Right renal cortex interstitium (tissue), 3 donors: ENCODE measurements at places on chromosomes 4 and X. TPM values are rescaled to one million over a fixed set of nuclear protein-coding genes. Genes with fewer than 3 reads are reported as not detected.
A peak's percentile ranks its signal among the peaks of the same experiment; 100 is the strongest.

GRCh38 chr4:3873408-3874027, 107.3 kb downstream of the ADRA2C start:
- no peak for DNase-seq

DNA sequence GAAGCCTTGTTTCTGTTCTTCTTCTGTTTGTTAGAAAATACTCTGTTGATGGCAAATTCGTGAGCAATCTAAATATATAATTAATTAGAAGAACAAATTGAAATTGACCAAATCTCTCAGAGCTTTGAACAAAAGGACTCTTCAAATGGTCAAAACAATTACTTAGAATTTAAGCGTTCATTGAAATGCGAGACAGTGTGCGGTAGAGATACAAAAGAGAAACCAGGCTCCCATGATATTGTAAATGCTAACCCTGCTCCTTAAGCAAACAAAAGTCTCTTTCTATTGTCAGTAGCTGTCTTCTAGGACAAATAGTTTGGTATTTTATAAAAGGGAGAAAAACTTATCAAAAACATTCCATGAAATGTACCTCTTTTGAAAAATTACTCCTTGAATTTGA, 453.4 kb upstream of the MAGEB2 start:
- DNase-seq = no peak

DNA sequence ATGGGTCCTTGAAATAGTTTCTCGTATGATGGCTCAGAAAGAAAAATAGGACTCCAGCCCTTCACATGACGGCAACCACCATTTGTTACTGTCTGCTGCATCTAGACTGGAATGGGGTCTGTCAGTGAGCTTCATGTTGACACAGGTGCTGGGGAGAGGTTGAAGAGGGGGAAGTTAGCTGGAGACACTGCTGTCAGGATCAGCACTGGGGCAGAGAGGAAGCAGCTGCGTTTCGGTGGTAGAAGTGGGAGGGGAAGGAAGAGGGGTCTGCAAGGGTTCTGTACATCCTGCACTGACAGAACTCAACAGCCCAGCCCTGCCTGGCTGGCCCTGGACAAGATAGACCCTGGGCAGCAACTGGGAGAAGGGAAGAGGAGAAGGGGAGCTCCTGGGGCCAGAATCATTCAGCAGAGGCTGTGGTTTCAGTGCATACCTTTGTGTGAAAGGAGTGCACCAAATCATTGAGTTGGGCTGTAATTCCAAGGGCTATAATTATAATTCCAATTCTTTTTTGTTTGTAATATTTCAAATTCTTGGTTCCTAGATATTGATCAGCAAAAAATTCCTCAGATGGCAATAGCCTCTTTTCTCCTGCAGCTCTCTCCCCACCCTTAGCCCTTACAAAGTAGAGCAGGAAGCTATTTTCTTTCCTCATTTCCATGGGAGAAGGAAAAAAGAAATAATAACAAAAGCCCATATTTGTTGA, 119.4 kb upstream of the C1GALT1C1 start:
- DNase-seq = no peak

Gene KANTR
- 10.2 TPM for polyA plus RNA-seq

GRCh38 chr4:84917869-84918600, 48.5 kb downstream of the WDFY3 start:
- no peak for DNase-seq

- DNase-seq = no peak
Observed at GRCh38 chr4:151784706-151785105, 23.9 kb upstream of the GATB start.

DNA sequence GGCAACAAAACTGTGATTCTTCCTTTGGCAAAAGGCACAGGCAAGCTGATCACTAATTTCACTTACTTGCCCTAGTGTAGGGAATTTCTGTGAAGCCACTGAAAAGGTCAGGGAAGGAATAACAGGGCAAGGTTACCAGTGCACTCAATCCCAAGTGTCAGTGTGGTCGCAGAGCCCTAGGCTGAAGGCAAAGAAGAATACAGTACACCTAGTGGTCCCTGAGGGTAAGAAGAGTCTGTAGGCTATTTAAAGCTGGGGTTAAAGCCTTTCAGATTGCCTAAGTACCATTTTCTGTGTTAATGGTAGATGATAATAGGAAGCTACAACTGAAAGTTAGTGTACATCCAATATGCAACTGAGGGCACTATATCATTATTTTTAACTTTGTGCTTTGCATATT, 173.6 kb upstream of the NRK start:
- DNase-seq = no peak

GRCh38 chr4:83629945-83630721, 94.2 kb downstream of the GPAT3 start:
- no peak for DNase-seq

Gene CFAP47
- polyA plus RNA-seq = 0.52 TPM

DNA sequence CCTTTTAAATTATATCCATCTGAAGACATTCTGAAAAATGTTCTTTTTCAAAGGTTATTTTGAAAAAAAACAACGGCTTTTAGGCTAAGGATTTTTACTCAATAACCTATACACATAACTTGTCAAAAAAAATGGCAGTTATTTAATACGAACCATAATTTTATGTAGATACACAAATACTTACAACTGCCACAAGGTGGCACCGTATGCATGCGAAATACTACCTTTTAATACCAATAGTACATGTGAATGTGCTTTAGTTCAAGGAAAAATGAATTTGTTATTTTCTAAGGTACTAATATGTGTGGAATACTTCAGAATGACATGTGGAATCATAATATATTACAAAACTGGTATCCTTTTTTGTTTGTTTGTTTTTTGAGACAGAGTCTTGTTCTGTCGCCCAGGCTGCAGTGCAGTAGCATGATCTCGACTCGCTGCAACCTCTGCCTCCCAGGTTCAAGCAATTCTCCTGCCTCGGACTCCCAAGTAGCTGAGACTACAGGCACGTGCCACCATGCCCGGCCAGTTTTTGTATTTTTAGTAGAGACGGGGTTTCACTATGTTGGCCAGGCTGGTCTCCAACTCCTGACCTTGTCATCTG, 4.6 kb upstream of the MAD2L1 start:
- DNase-seq = no peak

Gene ETDA
- not detected for polyA plus RNA-seq

DNA sequence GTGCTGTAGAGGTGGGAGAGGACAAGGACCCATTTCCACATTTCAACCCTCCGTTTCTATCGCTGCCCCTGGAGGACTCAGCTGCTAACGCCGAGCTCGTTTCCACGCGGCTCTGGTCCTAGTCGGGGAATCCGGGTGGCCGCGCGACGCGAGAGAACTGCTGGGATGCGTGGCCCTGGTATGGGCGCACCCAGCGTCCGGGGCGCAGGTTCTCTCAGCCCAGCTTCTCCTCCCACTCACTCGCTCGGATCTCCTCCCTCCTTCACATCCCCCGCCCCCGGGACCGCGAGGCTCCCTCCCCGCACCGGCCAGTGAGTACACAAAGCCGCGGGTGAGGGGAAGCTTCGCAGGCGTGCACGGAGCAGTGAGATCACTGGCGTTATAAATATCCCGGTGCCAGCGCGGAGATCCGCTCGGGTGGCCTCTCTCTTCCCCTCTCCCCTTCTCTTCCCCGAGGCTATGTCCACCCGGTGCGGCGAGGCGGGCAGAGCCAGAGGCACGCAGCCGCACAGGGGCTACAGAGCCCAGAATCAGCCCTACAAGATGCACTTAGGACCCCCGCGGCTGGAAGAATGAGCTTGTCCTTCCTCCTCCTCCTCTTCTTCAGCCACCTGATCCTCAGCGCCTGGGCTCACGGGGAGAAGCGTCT, at the start of gene FGF5:
Gene FGF5, plus strand, starts transcription at position 412 of the 649 bp plus-strand sequence. Its CDS starts 161 bp downstream, at position 573.
- DNase-seq = peak; percentile 10

DNA sequence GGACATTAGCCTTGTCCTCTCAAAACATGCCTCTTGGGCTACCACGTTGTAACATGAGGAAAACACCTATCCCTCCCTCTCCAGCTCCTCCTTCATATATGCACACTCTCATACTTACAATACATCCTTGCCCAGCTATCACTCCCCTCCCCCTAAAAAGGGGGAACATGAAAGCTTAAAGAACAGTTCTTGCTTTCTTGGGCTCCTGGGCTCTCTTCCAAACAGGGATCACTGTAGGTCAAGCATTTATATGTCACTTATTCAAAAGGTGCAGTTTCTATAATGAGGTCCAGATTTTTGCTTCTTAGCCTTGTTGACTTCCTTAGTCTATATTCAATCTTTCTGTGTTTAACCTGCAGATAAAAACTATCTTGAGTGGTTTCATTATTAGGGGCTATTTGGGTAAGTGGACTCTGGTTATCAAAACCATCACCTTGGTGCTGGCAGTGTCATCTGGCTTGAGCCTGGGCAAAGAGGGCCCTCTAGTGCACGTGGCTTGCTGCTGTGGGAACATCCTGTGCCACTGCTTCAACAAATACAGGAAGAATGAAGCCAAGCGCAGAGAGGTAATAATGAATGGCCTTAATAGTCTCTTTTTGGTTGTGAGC, 119.4 kb downstream of the AKAP4 start:
- DNase-seq = no peak

DNA sequence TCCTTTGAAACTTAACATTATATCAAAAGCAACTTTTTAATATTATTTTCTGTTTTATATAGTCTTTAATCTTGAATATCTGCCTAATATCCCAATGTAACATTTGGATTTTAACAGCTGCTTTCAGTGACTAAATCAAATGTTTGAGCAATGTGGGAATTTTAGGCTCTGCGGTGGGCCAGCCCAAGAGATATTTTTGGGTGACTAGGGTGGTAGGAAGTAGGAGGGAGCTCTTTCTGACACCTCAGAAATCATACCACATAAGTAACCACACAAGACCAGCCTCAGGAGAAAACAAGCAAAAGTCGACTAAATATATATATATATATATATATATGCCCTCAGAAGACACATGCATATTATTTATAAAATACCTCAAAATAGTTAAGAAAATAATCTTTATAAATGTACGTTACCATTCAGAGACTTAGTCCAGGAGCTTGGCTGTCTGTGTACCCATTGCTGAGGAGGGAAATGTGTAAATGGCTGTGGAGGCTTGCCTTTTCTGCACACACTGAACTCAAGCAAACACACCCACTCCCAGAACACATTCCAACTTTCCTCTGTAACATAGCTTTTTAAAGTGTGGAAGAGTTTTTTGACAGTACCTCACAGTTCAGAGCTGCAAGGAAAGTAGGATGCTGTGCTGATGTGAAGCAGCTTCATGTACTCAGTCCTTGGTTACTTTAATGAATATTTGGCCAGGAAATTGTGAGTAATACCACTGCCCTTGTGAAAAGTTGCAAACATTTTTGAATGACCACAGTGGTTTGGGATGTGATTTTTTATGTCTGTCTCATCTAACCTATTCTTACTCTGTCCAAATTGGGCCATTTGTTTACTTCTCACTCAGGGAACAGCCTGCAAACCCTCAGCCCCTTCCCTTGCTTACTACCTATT, at the start of gene RTL3:
Gene RTL3, minus strand, starts transcription at position 484 of the 900 bp plus-strand sequence. CDS start 908 bp downstream, outside the sequence.
- DNase-seq = no peak

DNA sequence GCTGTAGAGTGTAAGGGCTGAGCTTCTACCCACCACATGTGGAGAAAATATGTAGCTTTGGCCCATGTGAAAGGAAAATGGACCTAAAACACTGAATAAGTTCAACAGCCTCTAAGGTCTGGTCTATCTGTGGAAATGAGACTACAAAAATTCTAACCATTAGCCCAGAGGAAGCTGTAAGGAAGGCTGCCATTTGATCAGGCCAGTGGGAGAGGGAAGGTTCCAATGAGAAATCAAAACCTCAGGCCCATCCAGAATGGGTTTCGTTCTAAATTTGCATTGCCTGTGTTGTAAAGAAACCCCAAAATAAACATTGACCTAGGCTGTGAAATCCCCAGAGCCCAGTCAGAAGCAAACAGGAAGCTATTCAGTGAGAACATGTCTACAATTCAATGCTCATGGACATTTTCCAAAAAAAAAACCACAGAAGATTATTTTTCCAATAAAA, 320.4 kb upstream of the SLC7A11 start:
- no peak for DNase-seq

- no peak for DNase-seq
Observed at GRCh38 chrX:116010939-116011338, 159.6 kb upstream of the AGTR2 start.

- no peak for DNase-seq
Observed at GRCh38 chr4:131426023-131426758, 1722.9 kb upstream of the PCDH10 start.

DNA sequence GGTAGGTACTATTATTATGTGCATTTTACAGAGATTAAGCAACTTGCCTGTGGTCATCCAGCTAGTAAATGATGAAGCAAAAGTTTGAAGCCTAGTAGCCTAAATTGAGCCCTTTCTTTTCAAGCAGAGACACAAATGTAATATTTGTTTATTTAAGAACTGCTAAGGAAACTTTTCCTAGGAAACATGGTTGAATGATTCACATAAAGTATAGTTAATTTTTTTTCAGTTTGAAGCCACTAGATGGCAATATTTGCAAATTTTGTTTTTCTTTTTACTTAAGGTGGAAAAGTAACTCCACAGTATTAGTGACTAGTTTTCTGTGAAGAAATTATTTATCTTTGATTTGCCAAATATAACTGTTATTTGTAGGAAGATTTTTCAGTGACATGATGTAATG, 52.8 kb upstream of the ANKRD17 start:
- no peak for DNase-seq

GRCh38 chr4:122711919-122712318, 20.6 kb upstream of the BBS12 start:
- DNase-seq = no peak

GRCh38 chr4:40479378-40479777, 144.2 kb downstream of the CHRNA9 start:
- no peak for DNase-seq

Gene SPRY1
- 91.2 TPM for polyA plus RNA-seq

DNA sequence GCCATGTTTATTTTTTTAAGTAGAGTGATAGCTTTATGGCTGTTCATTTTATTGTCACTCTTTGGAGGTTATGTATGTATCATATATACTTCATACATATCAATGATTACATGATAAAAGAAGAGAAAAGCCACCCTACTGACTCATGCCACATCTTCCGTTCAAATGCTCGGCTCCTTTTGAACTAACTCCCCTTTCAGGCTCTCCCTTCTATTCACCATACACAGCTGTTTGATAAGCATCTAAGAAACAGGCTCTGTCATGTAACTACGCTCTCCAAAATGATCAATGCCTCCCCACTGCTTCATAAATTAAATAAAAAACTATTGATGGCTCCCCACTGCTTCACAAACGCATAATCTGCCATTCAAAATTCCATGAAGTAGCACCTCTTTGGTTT, 89.4 kb downstream of the SEL1L3 start:
- DNase-seq = no peak

- no peak for DNase-seq
Observed at GRCh38 chr4:135497563-135498152, 1296.1 kb upstream of the PABPC4L start.

- DNase-seq = peak; percentile 83
Observed at GRCh38 chr4:9691238-9692065, 90.0 kb upstream of the DRD5 start.

DNA sequence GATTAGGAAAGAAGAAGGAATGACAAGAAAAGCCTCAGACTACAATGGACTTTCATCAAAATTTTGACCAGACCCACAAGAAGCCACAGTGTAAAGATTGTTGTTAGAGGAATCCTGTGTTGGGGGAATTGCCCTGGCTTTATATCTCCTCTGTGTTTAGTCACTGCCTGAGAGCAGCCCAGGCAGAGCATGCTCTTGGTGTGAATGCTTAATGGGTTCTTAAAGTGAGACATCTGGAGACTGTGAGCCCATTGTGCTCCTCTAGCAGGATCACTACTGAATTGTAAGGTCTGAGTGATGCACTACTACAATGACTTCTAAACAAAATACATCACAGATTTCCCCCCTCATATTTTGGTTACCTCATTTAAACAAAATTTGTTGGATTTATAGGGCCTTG, 1860.5 kb upstream of the ADGRL3 start:
- DNase-seq = no peak
